Amniotic stem cell (primary cell): ENCODE measurements at places on chromosomes 4 and X.

DNA sequence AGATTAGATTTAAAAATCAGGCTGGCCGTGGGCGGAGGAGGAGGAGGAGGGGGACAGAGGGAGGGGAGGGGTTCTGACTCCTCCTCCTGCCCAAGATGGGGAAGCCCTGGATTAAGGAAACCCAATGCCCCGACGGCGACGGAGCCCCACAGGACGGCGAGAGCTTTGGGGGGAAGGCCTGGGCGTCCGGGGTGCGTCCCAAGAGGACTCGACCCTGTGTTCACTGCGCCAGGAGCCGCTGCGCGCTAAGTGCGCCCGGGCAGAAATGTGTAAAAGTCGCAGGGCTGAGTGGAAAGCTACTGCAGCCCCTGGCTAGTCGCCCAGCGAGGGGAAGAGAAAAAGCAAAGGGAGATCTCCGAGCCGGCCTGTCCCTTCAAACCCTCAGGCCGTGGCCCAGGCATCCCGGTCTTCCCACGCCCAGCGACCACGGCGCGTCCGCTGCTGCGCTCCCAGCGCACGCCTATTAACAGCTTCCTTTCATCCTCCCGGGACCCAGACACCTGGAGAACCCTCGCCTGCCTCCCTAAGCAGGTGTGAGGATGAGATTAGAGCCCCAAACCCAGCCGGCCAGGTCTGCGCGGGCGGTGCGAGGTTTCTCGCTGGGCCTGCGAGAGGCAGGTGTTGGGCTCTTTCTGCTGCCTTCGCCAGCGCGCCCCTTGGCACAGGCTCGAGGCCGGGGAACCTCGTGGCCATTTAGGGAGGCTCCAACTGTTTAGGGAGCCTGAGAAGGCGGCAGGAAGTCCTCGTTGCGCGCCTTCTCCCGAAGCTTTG is 1.4 kb upstream of the RPS6KA3 start:
- DNase-seq, result no peak

- DNase-seq, result no peak
Measured at GRCh38 chrX:32533848-32534247, 677.5 kb downstream of the DMD start.

- DNase-seq, result no peak
Measured at GRCh38 chrX:12958059-12958458, 16.9 kb upstream of the TMSB4X start.

DNA sequence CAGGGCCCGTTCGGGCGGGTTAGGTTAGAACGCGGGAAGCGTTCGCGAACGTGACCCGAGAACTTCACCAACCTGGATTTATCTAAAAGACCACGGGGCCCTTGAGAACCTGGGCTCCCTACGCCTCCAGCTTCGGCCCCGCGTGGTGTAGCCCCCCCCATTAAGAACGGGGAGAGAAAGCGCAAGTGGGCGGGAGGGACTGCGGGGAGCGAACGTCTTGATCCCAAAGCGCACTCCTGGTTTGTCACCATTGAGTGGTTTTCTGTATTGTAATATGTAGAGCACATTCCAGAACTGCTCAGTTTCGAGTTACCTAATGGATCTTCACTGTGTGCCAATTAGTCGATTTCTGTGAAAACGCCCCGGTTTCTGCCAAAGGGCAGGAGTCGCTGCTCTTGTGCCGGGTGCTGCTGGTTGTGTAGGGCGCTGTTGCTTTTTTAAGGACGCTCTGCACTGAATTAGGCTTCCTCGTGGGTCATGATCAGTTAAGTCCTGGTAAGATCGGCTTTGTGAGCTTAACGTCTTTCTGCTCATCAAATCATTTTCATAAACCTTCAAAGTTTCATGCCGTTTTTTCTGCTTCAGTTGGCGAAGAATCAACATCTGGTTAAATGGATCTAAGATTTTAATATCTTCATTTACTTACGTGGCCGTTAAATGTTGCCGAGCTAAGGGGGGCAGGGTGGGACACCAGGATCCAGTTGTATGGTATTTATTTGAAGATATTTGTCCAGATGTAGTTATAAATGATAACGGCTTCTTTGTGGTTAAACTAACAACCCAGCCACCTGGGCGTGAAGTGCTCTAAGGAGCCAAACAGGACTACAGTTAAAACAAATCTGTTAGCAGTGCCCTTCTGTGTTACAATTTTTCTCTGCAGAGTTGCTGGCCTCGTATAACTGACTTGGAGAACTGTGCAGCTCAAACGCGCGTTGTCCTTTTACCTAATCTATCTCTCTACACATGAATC is 809 bp downstream of the MND1 start:
- DNase-seq, result no peak

GRCh38 chrX:12986886-12987285 is 12.0 kb downstream of the TMSB4X start:
- no peak for DNase-seq

DNA sequence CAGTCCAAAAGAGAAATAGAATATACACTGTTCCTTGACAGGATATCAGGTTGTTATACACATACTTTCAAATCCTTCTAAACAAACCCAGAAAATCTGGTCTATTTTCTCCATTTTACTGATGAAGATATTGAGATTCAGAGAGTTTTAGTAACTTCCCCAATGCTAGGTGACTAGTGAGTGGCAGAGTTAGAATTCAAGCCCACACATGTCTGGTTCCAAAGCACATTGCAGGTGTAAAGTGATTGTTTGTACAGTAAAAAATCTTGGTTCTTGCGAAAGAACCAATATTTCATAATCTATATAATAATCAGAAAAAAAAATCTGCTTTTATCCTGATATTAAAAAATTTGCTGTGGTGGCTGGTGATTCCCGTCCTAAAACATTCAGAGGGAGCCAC is 39.5 kb upstream of the EMCN start:
- no peak for DNase-seq

- no peak for DNase-seq
Measured at GRCh38 chrX:129813662-129814368, 29.9 kb downstream of the ZDHHC9 start.

- DNase-seq, result no peak
Measured at GRCh38 chrX:134365904-134366303, 94.1 kb upstream of the HPRT1 start.

- no peak for DNase-seq
Measured at GRCh38 chrX:107826238-107827029, 768 bp downstream of the MID2 start.

DNA sequence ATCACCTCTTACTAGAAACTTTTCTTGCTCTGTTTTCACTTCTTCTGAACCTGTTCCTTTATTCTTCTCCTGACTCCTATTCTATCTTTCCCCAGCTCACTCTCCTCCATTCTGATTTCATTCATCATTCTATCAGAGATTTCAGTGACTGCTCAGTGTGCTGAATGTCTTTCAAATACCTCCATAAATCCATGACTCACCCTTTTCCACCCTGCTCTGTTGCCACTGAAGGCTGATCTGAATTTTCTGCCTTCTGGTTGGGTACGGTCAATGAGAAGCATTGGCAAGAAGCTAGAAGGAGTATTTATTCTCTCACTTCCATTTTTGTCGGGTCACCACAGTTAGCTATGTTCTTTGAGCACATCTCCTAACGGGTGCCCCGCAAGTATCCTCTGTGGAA is 265.9 kb downstream of the CBLL2 start:
- no peak for DNase-seq

DNA sequence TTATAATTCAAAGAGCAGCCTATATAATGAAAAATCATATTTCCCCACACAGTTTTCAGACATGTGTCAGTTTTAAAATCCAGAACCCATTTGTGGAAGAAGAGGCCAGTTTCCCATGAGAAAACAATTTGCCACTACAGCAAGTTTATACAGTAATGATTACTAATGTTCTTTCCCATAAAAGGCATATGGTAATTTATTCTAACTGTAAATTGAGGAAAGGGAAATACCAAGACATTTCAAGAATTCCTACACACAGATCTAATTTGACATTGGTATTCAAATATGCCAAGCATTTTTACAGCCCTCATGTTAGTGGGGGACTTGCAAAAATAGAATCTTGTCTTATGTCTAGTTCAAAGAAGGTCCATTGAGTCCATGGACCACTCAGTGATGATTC is 1368.6 kb downstream of the FSTL5 start:
- no peak for DNase-seq

DNA sequence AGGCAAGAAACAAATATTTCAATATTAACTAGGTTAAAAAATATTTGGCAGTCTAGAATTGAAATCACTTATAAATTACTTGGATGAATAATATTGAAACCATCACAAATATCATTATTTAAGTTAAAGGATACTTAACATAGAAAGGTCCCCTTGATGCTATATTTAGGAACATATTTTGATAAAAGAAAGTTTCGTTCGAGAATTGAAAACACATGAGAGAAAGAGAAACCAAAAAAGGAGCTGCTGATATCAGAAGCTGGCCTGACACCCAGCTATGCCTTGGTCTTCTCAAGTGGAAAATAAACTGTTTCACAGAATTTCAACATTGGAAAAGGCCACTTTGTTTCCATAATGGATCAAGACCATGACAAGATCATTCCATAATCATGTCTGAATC is 762.4 kb downstream of the DMD start:
- no peak for DNase-seq

GRCh38 chr4:133812954-133813353 is 388.6 kb downstream of the PABPC4L start:
- DNase-seq, result no peak

- DNase-seq, result no peak
Measured at GRCh38 chr4:119788349-119789266, 160.0 kb upstream of the PDE5A start.

DNA sequence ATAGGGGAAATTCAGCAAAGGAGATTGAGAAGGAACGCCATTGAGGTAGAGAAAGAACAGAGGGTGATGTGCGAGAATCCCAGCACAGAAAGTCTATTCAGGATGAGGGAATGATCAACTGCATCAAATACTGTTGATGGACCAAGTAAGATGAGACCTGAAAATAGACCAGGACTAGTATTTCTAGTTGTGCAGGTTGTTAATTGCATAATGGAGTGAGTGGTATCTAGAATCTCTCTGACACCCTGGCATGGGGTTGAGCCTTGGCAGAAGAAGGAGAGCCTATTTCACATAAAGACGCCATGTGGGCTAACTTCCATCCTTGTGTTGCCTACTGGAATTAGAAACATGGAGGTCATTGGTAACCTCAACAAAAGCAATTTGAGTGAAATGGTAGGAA is 135.6 kb downstream of the TMEM164 start:
- no peak for DNase-seq

- no peak for DNase-seq
Measured at GRCh38 chrX:11992271-11992670, 146.0 kb upstream of the FRMPD4 start.

DNA sequence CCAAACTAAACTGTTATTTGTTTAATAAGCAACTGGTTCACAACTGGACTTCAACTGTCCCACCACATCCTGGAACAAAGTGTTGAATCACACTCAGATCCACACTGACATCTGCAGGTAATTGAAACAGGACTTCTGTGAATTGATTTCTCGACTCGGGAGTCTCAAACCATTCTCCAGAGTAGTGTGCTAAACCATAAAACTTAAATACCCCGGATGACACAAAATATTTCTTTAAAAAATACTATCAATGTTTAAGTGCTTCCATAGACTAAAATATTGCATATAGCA is 95.4 kb upstream of the PLAC1 start:
- DNase-seq, result no peak

DNA sequence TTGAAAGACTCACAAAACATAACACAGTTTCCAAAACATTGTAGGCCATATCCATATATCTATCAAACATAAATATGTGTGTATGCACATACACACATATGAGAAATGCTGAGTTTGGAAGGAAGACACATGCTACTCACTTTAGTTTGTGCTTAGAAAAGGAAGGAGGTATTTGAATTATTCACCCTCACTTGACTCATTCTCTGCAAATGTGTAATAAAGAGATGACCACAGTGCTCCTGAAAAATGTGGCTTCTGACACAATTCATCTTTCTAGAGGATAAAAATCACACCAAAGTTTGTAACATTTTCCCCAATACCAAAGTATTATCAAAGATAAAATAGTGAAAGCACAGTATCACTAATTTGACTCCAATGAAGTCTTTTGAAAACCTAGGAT is 950.1 kb downstream of the FAT4 start:
- no peak for DNase-seq

DNA sequence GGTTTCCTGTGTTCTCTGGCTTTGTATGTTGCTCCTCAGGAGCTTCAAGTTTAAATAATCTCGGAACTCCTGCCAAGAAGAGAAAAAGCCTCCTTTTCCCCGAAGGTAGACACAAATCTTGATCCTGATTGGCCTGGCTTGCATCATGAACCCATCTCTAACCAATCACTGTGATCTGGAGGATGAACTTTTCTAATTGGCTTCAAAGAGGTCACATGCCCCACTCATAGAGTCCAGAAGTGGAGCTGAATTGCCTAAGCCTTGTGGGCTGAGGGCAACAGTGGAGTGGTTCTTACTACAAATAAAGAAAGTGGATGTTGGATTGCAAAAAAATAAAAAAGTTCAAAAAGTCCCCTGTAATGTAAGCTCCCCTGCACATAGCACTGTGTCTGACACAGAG is 245.9 kb downstream of the MID1IP1 start:
- no peak for DNase-seq

DNA sequence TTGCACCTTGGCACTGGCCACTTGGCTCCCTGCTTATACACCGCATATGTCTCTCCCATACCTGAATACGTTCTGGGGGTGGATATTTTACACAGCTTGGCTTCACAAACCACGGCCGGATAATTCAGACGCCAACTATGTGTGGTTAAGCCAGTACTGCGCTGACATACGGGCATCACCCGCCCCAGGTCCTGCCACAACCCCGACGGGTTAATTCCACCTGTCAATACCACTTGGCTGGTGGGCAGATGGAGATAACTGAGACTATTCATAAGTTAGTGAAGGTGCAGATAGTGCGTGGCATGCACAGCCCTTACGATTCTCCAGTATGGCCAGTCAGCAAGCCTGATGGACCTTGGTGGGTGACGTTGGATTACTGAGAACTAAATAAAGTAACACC is 696.3 kb upstream of the AGA start:
- DNase-seq, result no peak

GRCh38 chr4:40875507-40876150 is 125.9 kb downstream of the NSUN7 start:
- no peak for DNase-seq

GRCh38 chrX:25015486-25016360 is at the start of gene ARX:
Gene ARX, minus strand, starts transcription at chrX:25015965. Its CDS starts 228 bp downstream, at chrX:25015737.
- DNase-seq, result no peak
